Activated CD8-positive, alpha-beta memory T cell treated with anti-CD3 and anti-CD28 coated beads for 36 hours (primary cell): ENCODE measurements at places on chromosomes 5 and 9. TPM values are rescaled to one million over a fixed set of nuclear protein-coding genes. Genes with fewer than 3 reads are reported as not detected.

Gene CTNND2
- not detected for total RNA-seq

Gene RELL2
- 35.2 TPM for total RNA-seq

Gene MEIKIN
- not detected for total RNA-seq

Gene PCA3
- not detected for total RNA-seq

Gene NEURL1B
- 0.04 TPM for total RNA-seq

Gene IFNA13
- total RNA-seq = not detected

Gene C9orf50
- not detected for total RNA-seq

Gene CFAP157
- not detected for total RNA-seq

Gene LOX
- not detected for total RNA-seq

Gene SLC1A1
- total RNA-seq = 0.17 TPM

Gene TGFBI
- total RNA-seq = 0.23 TPM

Gene HDHD3
- 13.8 TPM for total RNA-seq
